ENCODE measurements at places on chromosomes 1 and 21.

DNA sequence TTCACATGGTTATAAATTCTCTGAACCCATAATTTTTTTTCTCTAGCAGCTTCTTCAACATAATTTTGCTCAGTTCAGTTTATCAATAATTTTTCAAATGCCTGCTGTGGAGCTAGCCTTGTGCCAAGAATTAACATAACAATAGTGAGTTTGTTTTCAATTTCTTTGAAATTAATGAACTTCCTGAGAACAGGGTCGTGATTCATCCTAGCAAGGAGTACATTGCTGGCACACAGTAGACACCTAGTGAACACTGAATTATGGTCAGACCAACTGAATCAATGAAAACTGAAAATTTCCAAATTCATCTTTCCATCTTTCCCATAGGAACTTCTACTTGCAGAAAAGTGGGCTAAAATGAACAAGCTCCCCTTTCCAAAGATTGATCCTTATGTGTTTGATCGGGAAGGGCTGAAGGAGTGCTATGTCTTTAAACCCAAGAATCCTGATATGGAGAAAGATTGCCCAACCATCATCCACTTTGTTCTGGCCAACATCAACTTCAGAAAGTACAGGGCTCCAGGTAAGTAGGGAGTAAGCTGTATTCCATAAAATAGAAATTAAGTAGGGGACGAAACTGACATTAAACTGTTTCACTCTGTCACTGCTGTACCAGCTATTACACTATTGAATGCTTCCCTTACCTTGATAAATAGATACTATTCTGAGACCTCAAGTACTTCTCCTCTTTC is 148.7 kb downstream of the PLA2G4A start:
- no peak for DNase-seq

DNA sequence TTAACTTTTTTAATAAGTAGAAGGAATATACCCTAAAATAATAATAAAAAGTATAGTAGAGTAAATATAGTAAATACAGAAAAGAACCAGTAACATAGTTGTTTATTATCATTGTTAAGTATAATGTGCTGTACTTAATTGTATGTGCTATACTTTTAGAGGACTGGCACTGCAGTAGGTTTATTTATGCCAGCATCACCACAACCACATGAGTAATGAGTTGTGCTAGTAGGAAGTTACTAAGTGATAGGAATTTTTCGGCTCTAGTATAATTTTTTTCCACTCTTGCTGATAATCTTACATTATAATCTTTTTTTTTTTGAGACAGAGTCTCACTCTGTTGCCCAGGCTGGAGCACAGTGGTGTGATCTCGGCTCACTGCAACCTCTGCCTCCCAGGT is 71.6 kb downstream of the IVNS1ABP start:
- DNase-seq = no peak

- no peak for DNase-seq
Measured at GRCh38 chr1:195806060-195806459, 802.2 kb downstream of the KCNT2 start.

DNA sequence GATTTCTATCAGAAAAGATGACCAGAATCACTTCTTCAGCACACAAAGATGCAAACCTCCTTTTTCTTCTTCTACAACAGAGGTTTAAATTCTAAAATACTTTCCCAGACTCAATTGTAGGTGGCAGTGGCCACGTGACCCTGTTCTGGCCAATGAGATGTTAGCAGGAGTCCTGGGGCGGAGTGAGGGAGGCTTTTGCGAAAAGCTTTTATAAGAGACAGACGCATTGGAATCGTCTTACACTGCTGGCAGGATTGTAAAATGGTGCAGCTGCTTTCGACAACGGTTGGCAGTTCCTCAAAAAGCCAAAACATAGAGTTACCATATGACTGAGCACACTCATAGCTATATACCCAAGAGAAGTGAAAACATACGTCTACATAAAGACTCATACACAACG is 87.0 kb upstream of the MAGI3 start:
- peak; percentile 10 for DNase-seq

DNA sequence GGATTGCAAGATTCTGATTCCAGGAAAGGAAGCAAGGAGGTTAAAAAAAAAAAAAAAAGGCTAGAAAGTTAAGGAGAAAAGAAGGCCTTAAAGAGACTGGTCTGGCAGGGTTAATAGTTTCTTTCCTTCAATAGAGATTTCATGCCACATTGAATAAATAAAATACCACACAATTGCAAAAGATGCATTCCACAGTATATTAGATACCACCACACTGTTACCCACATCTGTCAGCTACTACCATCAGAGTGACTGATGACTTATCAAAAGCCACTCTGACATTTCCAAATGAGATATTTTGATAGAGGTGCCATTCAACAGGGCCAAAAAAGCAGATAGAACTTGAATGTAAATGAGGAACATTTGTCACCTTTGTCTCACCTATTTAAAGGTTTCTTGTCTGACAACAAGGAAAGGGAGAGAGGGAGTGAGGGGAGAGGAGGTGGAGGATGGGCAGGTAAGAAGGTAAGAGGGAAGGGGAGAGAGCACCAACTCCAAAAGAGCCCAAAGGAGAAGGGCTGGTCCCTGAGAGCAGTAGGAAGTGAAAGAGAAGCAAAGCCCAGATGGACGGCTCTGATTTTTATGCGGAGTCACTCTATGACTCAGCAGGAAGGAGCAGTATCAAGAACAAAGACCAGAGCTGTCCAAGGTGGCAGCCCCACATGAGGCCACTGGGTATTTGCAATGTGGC is 38.3 kb downstream of the LRRN2 start:
- DNase-seq = peak; percentile 88

DNA sequence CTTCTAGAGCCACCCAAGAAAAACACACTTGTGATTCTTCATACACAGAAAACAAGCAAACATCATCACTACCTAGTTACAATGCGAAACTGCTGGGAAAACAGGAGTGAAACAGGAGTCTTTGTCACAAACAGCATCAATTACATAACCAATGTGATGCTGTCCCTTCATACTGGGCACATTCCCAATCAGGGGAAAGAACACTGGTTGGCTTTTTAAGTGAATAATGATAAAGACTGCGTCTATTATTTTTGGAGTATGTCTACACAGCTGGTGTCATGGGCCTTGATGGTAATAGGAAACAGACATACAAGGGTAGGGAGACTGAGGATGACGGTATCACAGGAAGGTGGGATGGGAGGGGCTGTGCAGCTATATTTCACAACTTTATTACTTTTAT is 43.3 kb downstream of the SIPA1L2 start:
- DNase-seq = no peak

DNA sequence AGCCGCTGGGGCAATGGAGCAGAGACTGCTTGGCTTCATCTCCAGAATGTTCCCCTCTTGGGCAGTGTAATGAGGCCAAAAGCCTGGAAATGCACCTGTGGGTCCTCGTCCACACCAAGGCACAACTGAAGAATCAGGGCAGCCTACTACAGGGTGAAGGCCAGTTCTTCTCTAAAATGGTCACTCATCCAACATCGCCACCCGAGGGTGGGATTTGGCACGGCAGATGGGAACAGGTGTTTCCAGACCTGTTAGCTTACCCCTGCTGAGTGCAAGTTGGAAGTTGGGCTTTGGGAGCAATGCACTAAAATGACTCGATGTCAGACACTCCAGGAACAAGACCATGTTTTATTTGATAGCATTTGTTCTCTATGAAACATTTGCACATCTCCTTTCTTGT is 543.7 kb downstream of the NPHP4 start:
- no peak for DNase-seq
